Naive thymus-derived CD8-positive, alpha-beta T cell (primary cell): ENCODE measurements at places on chromosomes 3 and 15.
A peak's percentile ranks its signal among the peaks of the same experiment; 100 is the strongest.

- H3K27ac ChIP-seq: no peak overlapping the region
- no peaks in the 10 kb centered on the region for H3K27me3 ChIP-seq
- no peaks in the 10 kb centered on the region for H3K36me3 ChIP-seq
- H3K4me3 ChIP-seq: no peak overlapping the region
- no peak for DNase-seq
Measured at GRCh38 chr3:35745351-35745750, 106.0 kb downstream of the ARPP21 start.

DNA sequence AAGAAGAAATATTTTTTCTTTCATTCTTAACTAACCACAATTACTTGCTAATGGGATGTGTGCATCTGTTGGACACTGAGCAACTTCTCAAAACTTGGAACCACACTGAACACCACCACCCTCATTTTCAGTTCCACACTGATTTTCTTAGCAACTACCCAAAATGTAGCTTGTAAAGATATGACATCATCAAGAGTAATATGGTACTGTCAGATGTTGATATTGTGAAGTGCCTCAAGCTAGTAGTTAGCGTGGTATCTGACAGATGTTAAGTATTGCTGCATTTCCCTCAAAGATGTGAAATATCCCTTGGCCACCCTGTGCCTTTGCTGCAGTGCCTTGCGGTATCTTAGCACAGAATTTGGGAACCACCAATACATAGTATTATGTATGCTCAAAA lies 9.3 kb downstream of the RFTN1 start:
- DNase-seq: no peak
- no peak overlapping the region for H3K27ac ChIP-seq
- H3K4me1 ChIP-seq: peaks cover 63% of the 10 kb centered on the region
- H3K4me3 ChIP-seq: no peak overlapping the region
- H3K36me3 ChIP-seq: peaks cover 41% of the 10 kb centered on the region

DNA sequence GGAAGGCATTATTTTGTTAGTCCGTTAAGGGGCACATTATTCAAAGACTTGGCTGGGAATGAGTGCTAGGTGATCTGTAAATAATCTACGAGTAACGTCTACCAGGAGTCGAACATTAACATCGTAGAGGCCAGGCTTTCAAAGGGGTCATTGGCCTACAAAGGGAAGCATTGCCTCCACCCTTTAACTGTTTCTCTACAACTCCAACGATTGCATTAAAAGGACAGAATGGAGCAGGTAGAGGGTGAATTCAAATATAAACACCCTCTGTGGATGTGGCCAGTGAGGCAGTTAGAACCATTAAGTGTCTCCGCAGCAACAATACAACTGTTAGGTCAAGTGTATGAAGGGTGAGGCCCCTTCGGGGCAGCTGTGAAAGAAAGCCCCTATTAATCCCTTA lies 126.0 kb upstream of the LMOD3 start:
- H3K27ac ChIP-seq: no peak overlapping the region
- no peak for DNase-seq
- peaks cover 9% of the 10 kb centered on the region for H3K4me1 ChIP-seq
- H3K27me3 ChIP-seq: no peaks in the 10 kb centered on the region
- H3K4me3 ChIP-seq: no peak overlapping the region

DNA sequence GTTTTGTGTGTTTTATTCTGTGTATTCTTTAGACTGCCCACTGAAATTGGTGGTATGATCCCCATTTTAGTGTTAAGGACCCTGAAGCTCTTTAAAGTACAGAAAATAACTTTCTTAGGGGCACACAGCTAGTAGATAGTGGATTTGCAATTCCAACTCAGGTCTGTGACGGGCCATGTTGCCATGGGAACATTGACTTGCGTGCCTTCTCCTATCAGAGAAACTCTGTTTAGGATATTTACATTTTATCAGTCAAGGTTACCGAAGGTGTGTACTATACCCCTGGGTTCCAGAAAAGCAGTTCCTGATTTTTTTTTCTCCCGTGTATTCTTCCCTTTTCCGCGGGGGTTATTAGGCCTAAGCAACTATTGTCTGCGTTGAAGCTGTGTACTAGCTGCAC lies 19.4 kb downstream of the MYZAP start:
- DNase-seq: no peak
- no peak overlapping the region for H3K4me3 ChIP-seq
- no peaks in the 10 kb centered on the region for H3K36me3 ChIP-seq
- no peaks in the 10 kb centered on the region for H3K4me1 ChIP-seq

DNA sequence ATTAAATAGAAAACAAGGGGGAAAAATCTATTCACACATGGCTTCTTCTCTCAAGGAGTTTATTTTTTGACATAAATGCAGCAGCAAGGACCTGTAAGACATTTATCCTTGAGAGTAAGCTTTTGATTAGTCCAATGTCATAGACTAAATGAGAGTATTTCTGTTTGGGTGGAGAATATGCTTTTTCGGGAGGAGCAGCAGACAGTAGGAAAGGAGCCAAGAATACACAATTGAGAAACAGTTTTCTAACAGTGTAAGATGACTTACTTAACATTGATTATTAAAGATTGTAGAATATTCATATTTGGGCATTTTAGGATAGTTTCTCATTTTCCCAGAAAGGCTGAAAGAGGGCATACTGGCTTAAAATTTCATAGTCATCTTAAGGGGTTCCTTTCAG lies 65.9 kb upstream of the PAQR5 start:
- DNase-seq: no peak
- no peak overlapping the region for H3K27ac ChIP-seq
- H3K36me3 ChIP-seq: peaks cover 31% of the 10 kb centered on the region
- no peak overlapping the region for H3K4me3 ChIP-seq

DNA sequence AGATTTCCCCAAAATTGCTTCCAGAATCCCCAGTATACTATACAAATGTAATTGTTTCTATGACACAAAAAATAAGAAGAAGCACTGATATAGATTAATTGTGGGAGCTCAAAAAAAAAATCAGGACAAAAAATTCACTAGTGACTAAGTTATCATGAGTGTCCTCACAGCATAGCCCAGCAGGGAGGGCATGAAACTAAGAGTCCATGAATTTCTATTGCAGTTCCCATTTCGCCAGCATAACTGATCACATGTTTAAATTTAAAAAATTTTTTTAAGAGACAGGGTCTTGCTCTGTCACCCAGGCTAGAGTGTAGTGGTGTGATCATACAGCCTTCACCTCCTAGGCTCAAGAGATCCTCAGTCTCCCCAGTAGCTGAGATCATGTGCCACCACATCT lies 10.6 kb downstream of the NCEH1 start:
- H3K27me3 ChIP-seq: no peaks in the 10 kb centered on the region
- H3K4me3 ChIP-seq: no peak overlapping the region
- H3K27ac ChIP-seq: no peak overlapping the region
- DNase-seq: no peak
- peaks cover 3% of the 10 kb centered on the region for H3K36me3 ChIP-seq

GRCh38 chr3:60803216-60804173 lies 447.8 kb downstream of the FHIT start:
- no peaks in the 10 kb centered on the region for H3K27me3 ChIP-seq
- DNase-seq: no peak
- no peak overlapping the region for H3K27ac ChIP-seq
- H3K4me3 ChIP-seq: no peak overlapping the region

DNA sequence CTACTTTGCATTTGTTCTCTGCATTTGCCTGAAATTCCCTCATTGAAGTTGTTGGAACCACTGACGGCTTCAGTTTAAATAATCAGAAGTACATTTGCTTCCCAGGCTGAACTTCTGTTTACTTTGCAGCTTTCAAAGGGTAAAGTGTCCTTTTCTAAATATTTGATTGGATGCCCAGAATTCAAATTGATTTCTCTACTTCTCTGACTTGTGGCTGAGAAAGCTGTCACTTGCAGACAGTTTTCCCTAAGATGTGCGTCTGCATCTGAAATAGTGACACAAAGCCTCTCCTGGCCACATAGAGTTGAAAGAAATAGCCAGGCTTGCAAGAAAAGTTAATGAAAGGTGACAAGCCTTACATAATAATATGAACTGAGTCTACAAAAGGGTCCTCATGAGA lies 299.6 kb downstream of the THSD4 start:
- no peaks in the 10 kb centered on the region for H3K36me3 ChIP-seq
- H3K27ac ChIP-seq: no peak overlapping the region
- no peak for DNase-seq
- H3K4me1 ChIP-seq: no peaks in the 10 kb centered on the region
- no peak overlapping the region for H3K4me3 ChIP-seq

GRCh38 chr3:148042663-148043445 lies 633.7 kb downstream of the ZIC1 start:
- H3K27ac ChIP-seq: no peak overlapping the region
- no peak overlapping the region for H3K4me3 ChIP-seq
- H3K36me3 ChIP-seq: no peaks in the 10 kb centered on the region
- DNase-seq: no peak
- H3K4me1 ChIP-seq: no peaks in the 10 kb centered on the region

- H3K27ac ChIP-seq: no peak overlapping the region
- no peak for DNase-seq
- H3K4me3 ChIP-seq: no peak overlapping the region
- peaks cover 4% of the 10 kb centered on the region for H3K27me3 ChIP-seq
Measured at GRCh38 chr15:88342666-88343065, 86.1 kb upstream of the NTRK3 start.

DNA sequence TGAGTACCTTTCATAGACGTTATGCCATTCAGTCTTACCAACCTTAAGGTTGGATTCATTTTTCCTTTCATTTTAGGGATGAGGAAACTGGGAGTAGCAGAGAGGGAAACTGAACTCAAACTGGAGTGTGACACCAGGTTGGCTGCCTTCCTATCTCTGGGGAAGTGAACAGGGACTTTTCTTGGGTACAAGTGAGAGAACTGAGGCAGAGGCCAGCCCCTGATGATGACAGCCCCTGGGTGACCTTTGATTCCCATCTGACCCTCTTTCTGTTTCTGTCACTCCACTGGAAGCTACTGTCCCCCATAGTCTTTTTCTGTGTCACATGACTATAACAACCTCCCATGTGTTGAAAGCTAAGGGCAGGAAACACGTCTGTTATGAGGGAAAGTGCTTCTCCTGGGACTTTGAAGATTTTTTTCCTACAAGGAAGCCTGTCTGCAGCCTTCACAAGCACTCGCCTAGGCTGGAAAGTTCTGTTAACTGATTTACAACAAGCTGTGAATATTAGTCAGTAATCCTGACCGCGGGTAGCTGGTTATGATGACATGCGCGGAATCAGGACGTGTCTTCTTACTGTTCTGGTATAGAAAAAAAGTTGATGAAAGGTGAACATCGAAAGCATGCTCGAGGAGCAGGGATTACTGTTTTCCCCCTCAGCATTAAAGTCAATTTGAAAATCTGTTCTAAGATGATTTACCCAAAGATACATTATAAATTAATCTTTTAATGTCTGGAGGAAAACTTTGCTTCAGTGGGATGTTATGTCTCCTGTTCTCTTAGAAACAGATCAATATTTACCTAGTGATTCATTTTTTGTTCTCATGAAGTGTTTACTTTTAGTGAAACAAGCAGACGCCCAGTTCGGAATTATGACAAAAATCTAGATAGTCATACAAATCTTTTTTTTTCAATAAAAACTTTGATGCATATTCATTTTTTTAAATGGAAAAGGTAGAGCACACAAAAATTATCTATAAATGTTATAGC lies 31.5 kb downstream of the ABHD2 start:
- H3K27me3 ChIP-seq: no peaks in the 10 kb centered on the region
- no peaks in the 10 kb centered on the region for H3K4me1 ChIP-seq
- H3K27ac ChIP-seq: no peak overlapping the region

- H3K36me3 ChIP-seq: no peaks in the 10 kb centered on the region
- DNase-seq: no peak
- peaks cover 3% of the 10 kb centered on the region for H3K27me3 ChIP-seq
- H3K4me1 ChIP-seq: no peaks in the 10 kb centered on the region
- H3K4me3 ChIP-seq: no peak overlapping the region
Measured at GRCh38 chr3:62462104-62462762, 88.9 kb upstream of the FEZF2 start.

GRCh38 chr3:164408326-164408725 lies 670.0 kb downstream of the SI start:
- H3K4me3 ChIP-seq: no peak overlapping the region
- no peaks in the 10 kb centered on the region for H3K27me3 ChIP-seq
- H3K27ac ChIP-seq: no peak overlapping the region
- no peaks in the 10 kb centered on the region for H3K4me1 ChIP-seq
- H3K36me3 ChIP-seq: no peaks in the 10 kb centered on the region
- DNase-seq: no peak

- H3K4me3 ChIP-seq: no peak overlapping the region
- DNase-seq: no peak
- no peak overlapping the region for H3K27ac ChIP-seq
Measured at GRCh38 chr3:71887256-71887655, 102.3 kb upstream of the PROK2 start.

- DNase-seq: no peak
- no peak overlapping the region for H3K27ac ChIP-seq
- H3K36me3 ChIP-seq: no peaks in the 10 kb centered on the region
Measured at GRCh38 chr3:17747174-17747889, 4.9 kb upstream of the TBC1D5 start.

GRCh38 chr15:51724673-51725072 lies 12.8 kb downstream of the LYSMD2 start:
- no peak for DNase-seq
- H3K27ac ChIP-seq: peak overlapping the region; percentile 88
- H3K27me3 ChIP-seq: no peaks in the 10 kb centered on the region
- peaks cover 60% of the 10 kb centered on the region for H3K4me1 ChIP-seq
- H3K36me3 ChIP-seq: peaks cover 23% of the 10 kb centered on the region

DNA sequence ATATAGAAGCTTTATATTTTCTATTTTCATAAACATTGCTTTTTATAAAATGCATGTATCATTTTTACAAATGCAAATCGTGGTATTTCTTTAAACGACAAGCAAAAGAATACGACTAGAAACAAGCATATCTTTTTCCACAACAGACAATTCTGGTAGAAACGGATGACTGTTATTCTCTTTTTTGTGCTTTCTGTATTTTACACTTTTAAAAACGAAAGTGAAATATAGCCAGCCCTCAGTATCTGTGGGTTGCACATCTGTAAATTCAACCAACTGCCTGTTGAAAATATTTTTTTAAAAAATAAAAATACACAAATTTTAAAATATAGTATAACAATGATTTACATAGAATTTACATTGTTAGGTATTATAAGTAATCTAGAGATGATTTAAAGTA lies 61.3 kb downstream of the PRTG start:
- H3K4me1 ChIP-seq: no peaks in the 10 kb centered on the region
- no peaks in the 10 kb centered on the region for H3K36me3 ChIP-seq

DNA sequence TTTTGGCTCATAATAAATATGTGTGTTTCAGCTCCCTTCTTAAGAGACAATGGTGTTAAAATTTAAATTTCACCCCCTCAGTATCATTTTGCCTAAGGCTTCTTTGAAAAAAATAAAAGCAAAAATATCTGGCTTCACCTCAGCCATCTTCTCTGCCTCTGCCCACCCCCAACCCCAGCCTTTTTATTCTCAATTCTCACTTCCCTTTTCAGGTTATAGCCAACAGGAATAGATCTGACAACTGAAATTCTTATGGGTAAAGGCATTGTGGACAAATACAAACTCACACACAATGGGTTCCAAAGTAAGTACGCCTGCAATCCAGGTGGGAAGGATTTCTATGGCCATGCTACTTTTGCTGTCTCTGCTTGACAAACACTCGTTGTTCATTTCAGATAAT lies 399.0 kb upstream of the ARRDC4 start:
- DNase-seq: no peak
- peaks cover 3% of the 10 kb centered on the region for H3K27me3 ChIP-seq
- H3K4me3 ChIP-seq: no peak overlapping the region
- no peak overlapping the region for H3K27ac ChIP-seq
- no peaks in the 10 kb centered on the region for H3K4me1 ChIP-seq
